Stimulated activated CD8-positive, alpha-beta memory T cell treated with anti-CD3 and anti-CD28 coated beads, Interleukin-4, amount 100 ng/mL, for 1 hour (primary cell): ENCODE measurements at places on chromosomes 5 and 9.

- no peak for DNase-seq
Measured at GRCh38 chr9:81686614-81687520, 2.5 kb downstream of the TLE1 start.

- DNase-seq = no peak
Measured at GRCh38 chr9:129675620-129676019, 10.2 kb downstream of the PRRX2 start.

GRCh38 chr9:2180704-2181103, 165.6 kb downstream of the SMARCA2 start:
- no peak for DNase-seq

DNA sequence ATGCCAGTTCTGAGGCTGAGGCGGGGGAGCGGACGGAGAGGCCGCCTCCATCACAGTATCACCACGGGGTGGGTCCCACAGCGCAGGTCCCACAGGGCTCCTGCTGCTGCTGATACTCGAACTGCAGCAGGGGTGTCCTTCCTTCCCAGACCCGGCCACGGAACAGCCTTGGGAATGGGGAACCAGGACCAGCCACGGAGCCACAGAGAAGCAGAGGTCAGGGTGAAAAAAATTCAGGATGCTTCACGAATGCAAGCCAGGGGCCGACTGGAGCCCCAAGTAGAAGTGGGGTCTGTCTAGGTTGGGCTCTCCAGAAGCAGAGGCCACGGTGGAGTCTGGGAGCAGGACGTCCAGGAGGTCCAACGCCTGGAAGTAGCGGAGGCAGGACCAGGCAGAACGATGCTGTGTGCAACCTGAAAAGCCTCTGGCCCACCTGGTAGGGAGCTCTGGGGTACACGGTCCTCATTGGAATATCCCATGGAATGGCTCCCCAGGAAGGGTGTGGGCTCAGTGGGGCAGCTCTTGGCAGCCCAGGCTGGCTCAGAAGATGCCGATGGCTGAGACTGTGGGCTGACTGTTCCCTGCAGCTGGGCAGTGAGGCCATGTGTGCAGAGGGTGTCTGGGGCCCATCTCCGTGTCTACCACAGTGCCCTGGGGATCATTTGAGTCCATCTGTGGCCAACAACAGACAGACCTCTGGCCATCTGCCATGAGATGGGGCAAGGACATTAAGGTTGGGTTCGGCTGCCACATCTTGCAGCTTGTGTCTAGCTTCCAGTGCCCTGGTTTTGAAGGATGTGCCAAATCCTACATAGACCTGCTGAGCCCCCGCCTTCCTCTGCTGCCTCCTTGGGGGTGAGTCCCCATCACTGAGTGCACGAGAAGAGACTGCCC, 66.9 kb upstream of the FCN1 start:
- DNase-seq = no peak
